ENCODE measurements at places on chromosomes 11 and 22.

DNA sequence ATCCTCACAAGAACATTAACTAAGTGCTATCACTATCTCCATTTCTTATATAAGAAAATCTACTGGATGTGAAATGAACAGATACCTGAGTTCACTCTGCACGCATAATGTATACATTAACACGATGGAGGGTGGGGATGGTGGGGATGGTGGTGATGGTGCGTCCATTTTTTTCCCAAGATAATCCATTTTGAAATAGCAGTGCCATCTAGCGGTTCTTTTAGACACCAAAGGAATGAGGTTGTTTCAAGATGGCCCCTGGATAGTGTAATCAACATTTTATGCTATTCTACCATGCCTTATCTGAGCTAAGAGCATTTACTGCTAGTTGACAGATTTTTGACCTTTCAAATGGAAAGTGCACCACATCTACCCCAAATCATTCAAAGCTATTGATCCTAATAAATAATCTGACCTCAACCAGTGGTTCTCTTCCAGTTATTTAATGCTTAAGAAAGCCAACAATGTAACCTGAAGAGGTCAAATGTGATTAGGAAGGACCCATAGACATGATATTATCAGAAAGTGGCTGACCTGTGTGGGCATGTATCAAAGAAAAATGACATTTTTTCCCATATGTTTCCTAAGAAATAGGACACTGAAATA is 714.7 kb upstream of the TENM4 start:
- no peak for DNase-seq

DNA sequence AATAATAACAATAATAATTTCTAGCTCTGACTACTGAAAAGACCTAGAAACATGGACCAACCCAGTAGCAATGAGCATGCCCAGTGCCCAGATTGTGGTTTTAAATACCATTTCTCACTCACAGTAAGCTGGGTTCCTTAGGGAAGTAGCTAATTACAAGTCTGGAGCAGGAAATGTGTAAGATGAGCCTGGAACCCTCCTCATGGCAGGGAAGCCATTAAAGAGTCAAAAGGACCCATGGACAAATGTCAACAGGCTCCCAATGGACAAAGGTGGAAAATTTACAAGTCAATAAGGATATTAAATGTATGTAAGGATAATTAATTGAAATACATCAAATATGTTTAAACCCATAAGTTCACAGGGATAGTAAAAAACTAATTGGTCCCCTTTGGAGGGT is 10.6 kb upstream of the CSNK2A3 start:
- no peak for DNase-seq

DNA sequence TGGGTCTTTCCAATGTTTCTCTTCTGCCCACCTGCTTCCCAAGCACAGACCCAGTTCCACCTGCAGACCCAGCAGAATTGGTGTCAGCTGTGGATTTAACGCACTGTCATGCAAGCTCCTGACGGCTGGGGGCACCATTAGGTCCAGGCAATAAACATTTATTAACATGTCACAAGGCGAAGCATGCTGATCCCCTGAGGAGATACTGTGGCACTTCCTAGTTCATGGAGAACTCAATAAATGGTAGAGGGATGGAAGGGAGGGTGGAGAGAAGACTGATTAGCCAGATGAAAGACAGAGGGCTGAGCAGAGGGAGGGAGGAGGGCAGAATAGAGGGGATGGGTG is 68.3 kb upstream of the TSPAN18 start:
- peak; percentile 15 for DNase-seq

GRCh38 chr22:43530349-43531201 is 118.8 kb downstream of the MPPED1 start:
- no peak for DNase-seq

DNA sequence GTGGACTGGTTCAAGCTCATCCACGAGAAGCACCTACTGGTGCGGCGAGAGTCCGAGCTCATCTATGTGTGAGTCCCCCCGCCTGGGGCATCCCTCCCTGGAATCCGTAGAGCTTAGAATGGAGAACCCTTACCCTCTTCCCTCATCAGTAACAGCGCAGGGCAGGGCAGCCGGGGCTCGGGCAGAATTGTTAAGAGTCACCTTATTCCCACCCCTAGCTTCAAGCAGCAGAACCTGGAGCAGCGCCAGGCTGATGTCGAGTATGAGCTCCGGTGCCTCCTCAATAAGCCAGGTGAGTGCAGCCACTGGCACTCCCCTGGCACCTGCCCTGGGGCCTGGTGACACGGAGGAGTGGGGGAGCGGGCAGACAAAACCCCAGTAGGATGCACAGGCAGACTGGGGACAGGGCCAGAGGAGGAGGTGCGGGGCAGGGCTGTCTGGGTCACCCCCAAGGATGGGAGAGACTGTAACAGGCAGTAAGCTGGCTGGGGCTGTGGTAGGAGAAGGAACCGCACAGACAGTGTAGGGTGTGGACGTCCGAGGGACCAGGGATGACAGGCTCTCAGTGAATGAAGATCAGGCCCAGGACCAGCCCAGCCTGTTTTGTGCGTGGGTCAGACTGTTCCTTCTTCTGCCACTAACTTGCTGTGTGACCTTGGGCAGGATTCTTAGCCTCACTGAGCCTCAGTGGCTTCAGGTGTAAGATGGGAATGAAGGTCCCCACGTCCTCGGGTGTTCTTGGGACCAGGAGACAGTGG is 20.4 kb downstream of the C22orf23 start:
- DNase-seq, result no peak

GRCh38 chr22:43995057-43995685 is 28.9 kb upstream of the PARVB start:
- no peak for DNase-seq

DNA sequence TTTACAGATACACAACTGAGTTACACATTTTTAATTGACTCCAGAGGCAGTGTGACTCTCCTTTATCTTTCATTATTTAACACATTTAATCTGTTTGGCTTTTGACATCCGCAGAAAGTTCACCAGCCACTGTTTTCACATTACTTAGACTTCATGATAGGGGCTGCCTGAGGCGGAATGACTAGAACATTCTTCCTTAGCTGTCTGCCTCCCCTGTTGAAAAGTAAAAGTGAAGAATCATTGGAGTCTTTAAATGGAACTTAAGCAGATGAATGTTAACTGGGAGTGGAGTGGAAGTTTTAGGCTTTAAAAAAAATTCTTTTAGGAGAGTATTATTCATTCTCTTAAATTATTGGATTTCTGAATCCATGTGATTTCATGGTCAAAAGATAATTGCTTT is 229.2 kb upstream of the MTNR1B start:
- no peak for DNase-seq

- DNase-seq, result no peak
These were observed 26.0 kb downstream of the ZNRF3 start for GRCh38 chr22:28909375-28909774.

DNA sequence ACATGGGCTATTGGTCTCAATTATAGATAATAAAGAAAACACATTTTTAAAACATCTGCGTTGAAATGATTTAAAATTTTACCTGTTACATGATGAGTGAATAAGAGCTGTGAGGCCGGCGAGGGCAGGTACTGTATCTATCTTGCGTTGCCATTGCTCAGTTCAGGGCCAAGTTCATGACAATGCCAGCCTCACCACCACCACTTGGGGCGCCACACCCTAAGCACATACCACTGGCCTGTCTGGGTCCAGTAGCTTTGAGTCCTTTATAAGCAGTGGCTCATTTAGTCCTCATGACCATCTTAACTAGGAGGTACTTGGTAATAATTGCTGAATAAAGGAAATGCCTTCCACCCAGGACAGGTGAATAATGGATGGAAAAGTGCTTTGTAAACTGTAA is 14.5 kb upstream of the MB start:
- no peak for DNase-seq

- DNase-seq, result no peak
These were observed 225.8 kb upstream of the NCAM1 start for GRCh38 chr11:112735470-112735869.
